Urinary bladder (tissue), 4 donors: ENCODE measurements at places on chromosomes 6 and 20. TPM values are rescaled to one million over a fixed set of nuclear protein-coding genes. Genes with fewer than 3 reads are reported as not detected.

The POM121L2 gene
- polyA plus RNA-seq = 0.03 TPM

The CDSN gene
- not detected for polyA plus RNA-seq

- DNase-seq = no peak
Measured at GRCh38 chr6:139236105-139236504, 55.7 kb downstream of the TXLNB start.

DNA sequence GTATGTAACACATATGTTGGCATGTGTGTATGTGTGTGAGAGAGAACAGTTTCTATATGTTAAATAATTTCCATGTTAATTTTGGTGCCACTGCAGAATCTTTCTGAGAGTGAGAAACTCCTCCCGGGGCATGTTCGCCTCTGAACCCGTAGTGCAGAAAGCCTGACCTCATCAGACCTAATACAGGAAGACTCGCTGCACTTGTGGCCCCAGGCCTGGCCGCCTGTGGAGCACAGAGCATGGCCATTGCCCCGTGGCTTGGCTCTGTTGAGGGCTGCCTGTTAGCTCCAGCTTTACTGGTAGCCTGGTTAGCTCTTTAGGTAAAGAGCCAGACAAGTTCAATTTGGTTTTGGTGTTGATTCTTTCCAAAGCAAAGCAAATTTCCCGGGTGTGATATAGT is 25.5 kb downstream of the FARS2 start:
- DNase-seq = no peak

DNA sequence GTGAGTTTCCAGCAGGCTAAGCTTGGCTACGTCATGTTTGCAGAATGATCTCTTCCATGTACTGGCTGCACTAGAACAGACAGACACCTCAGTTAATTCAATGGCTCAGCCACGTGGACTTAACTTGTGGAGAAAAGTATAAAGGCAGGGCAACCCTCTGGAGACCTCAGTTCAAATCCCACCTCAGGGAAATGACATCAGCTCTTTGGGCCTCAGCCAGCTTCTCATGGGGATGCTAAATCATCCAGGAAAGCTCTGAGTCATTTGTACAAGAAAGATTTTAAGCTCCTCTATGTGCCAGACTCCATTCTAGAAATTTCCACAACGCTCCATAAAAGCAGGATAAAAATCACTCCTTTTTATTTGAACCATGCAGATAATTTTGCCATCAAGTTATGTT is 128.5 kb upstream of the SALL4 start:
- no peak for DNase-seq

- no peak for DNase-seq
Measured at GRCh38 chr6:149951096-149951495, 9.3 kb downstream of the ULBP2 start.

The DDX43 gene
- polyA plus RNA-seq = 1.3 TPM

DNA sequence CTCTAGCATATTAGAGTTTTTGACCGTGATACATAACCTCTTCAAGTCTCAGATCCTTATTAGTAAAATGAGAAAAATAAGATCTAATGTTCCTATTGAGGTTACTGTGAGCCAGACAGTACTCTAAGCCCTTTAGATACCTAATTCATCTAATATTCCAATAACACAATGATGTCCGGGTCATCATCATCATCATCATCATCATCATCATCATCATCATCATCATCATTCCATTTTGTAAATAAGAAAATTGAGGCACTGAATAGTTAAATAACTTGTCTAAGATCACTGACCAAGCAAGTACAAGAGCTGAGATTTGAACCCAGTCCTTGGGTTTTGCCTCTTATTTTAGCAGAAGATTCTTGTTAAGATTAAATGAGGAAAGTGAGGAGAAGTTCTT is 643.0 kb downstream of the HDGFL1 start:
- no peak for DNase-seq

DNA sequence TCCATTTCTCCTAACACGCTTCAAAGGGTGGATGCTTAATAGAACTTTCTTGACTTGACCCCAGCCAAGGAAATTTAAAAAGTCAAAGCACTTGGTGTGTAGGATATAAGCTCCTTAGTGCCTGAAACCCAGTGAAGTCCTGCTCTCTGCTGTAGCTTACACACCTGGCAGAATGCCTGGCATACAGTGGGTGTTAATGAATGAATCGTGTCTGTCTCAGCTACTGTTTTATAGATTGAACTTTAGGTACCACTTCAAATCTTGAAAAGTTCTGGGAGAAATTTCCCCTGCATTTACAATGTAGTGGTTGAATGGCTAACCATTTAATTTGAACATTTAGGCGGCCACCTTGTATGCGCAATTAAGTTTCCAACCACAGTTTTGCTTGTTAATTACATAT is 70.5 kb upstream of the ZNF217 start:
- DNase-seq = no peak

- peak; percentile 29 for DNase-seq
Measured at GRCh38 chr20:45016089-45016671, 49.9 kb downstream of the STK4 start.

- no peak for DNase-seq
Measured at GRCh38 chr20:51128198-51128597, 105.3 kb upstream of the KCNG1 start.

The ZSCAN26 gene
- 15.5 TPM for polyA plus RNA-seq

The LY86 gene
- 3.9 TPM for polyA plus RNA-seq

The RAMACL gene
- 0.37 TPM for polyA plus RNA-seq

- no peak for DNase-seq
Measured at GRCh38 chr6:52041134-52041533, 46.3 kb downstream of the PKHD1 start.

DNA sequence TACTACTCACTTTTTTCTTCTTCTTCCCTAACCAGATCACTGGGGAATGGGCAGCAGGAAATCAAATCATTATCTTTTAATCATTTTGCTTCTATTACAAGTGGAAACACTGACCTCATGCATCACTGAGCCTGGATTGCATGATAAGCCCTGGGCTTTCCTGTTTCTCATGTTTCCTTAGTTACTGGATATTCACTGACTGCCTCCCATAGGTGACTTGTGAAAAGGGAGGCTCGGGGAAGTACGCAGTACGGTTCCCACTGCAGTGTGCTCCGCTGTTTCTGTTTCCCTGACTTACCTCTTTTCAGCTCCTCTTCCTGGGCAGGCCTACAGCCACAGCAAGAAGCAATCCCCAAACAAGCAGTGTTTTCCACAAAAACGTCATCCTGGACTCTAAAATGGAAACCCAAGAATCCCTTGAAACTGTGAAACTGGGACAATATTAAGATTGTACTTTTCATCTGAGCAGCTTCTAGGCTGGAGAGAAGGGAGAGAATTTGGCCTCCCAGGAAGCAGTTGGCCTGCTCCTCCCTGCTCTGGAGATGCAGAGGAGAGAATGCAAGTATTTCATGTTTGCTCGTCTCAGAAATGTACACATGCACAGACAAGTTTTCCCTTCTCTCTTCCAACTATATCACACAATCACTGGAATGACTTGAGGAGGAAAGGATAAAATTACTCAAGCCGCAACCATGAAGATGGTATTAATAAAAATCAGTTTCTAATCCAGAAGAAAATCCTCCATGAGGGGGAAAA is 13.1 kb downstream of the BTNL2 start:
- DNase-seq = peak; percentile 72

- no peak for DNase-seq
Measured at GRCh38 chr6:27605401-27606342, 132.8 kb upstream of the ZNF184 start.

The TTK gene
- polyA plus RNA-seq = 0.23 TPM

DNA sequence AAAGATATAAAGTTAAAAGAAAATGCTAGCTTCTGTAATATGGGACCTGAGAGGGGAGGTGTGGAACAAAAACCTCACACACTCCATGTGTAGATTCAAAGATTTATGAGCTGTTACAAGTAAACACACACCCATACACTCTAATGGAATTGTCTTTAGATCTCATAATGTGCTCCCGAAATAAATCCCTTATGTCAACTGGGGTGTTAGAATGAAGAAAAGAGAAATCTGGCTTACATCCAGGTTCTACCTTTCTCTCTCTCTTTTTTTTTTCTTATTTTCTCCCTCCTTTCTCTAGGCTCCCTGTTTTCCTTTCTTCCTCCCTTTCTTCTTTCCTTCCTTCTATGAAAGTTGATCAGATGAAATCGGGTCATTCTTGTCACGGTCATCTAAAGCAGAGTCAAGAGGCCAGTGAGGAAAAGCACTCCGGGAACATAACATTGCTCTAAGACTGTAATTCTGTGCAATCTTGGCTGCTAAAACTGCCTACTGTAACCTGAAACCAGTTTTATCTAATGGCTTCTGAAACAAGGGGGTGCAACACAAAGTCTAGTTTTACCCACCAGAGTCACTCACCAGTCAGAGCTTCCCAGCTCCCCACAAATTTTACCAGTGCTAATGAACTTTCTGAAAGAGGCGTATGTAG is 68.3 kb upstream of the BTBD3 start:
- DNase-seq = no peak

The SIRPD gene
- polyA plus RNA-seq = 0.53 TPM

- DNase-seq = no peak
Measured at GRCh38 chr20:41639630-41640029, 21.5 kb upstream of the CHD6 start.

DNA sequence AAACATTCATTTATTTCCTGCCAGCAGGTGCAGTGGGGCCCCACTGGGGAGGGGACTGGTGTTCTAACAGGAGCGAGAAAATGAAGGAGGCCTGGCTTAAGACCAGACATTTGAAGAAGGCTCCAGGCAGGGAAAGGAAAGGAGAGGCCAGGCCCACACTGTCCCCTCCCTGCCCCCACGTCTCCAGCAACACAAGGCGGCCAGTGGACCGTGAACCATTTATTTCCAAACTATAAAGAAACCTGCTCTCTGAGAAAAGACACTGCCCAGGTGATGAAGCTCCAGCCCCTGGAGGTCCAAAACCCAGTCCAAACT is 41.4 kb upstream of the CDH22 start:
- no peak for DNase-seq

- no peak for DNase-seq
Measured at GRCh38 chr20:21517566-21518277, 3.9 kb upstream of the NKX2-2 start.

The ZNF341 gene
- polyA plus RNA-seq = 3.1 TPM

- DNase-seq = no peak
Measured at GRCh38 chr20:32285621-32286371, 8.3 kb downstream of the KIF3B start.

- no peak for DNase-seq
Measured at GRCh38 chr20:36435592-36436541, 105.5 kb upstream of the MYL9 start.

GRCh38 chr6:107264357-107264840 is 149.1 kb upstream of the BEND3 start:
- no peak for DNase-seq

DNA sequence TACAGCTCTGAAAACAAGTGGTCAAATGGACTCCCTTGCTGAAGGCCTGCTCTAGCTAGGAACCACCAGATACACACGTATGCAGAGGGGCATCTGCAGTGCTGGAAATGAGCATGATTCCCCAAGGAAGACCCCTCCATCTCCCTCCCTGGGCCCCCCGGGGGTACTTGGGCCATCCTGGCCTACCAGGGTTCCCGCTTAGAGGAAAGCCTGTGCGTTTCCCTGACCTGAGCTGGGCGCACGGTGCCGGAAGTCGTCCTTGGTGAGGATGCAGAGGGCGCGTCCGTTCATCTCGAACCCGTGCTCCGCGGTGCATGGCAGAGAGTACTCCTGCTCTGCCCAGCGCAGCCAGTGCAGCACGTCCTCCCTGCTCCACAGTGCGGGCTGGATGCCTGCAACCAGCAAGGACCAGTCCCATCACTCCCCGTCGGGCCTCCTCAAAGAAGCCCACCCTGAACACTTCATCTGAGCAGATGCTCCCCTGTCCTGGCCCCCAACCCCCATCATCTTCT is 11.8 kb downstream of the ETV7 start:
- DNase-seq = no peak

- no peak for DNase-seq
Measured at GRCh38 chr20:2123720-2124119, 22.1 kb downstream of the STK35 start.

The PM20D2 gene
- polyA plus RNA-seq = 16.1 TPM

DNA sequence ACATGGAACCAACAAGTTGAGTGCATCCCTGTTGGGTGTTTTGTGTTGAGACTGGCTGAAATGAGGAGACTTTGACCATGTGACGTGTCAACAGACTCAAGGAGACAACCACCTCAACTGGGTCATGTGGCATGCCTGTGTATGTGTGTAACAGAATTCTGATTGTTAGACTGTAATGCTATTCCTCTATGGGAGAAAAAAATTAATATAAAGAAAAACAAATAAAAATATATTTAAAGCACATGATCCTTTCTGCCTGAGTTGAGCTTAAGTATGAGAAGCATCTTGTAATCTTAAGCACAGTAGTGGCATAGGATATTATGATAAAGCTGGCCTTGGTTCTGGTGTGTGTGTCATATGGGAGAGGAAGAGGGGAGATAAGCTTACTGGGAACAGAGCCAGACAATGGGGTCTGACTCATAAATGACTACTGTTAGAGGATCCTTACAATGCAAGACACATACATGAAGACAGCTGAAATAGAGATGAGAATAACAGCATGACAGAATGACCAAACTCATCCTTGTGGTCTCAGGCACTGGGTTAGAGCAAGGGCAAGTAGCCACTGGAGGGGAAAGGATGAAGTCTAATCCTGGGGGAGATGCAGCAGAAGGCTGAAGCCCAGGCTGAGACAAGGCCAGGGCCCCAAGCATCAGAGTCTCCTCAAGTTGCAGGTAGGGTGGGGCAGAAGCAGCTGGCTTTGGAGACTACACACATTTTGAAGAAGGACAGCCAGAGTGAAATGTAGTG is 9.2 kb downstream of the TP53INP2 start:
- no peak for DNase-seq

GRCh38 chr6:36722879-36723278 is 25.3 kb downstream of the RAB44 start:
- DNase-seq = no peak

GRCh38 chr6:64477391-64477790 is 841.8 kb downstream of the PHF3 start:
- DNase-seq = no peak

The ADA gene
- 6.5 TPM for polyA plus RNA-seq

GRCh38 chr20:64214113-64214512 is 41.4 kb upstream of the PCMTD2 start:
- no peak for DNase-seq

GRCh38 chr20:34607066-34607465 is 48.5 kb downstream of the MAP1LC3A start:
- DNase-seq = no peak

GRCh38 chr20:33112547-33113386 is 33.3 kb downstream of the BPIFB4 start:
- DNase-seq = no peak

GRCh38 chr6:140879946-140880345 is 1252.8 kb upstream of the GJE1 start:
- DNase-seq = no peak

The LY6G6D gene
- 1.7 TPM for polyA plus RNA-seq

GRCh38 chr6:75305573-75305972 is 21.0 kb upstream of the TMEM30A start:
- DNase-seq = no peak

The DSN1 gene
- polyA plus RNA-seq = 6.8 TPM

- no peak for DNase-seq
Measured at GRCh38 chr6:169241688-169242350, 11.8 kb downstream of the THBS2 start.

GRCh38 chr6:8739454-8739853 is 304.1 kb upstream of the SLC35B3 start:
- no peak for DNase-seq

The HRH3 gene
- polyA plus RNA-seq = 0.10 TPM

The WFDC2 gene
- polyA plus RNA-seq = 430 TPM

- no peak for DNase-seq
Measured at GRCh38 chr20:63363013-63363957, 2.1 kb upstream of the CHRNA4 start.

The SRF gene
- 116 TPM for polyA plus RNA-seq

The PTCHD4 gene
- 0.03 TPM for polyA plus RNA-seq

- DNase-seq = no peak
Measured at GRCh38 chr6:168440520-168441433, at the start of gene SMOC2. SMOC2 (plus strand) TSS chr6:168441184; CDS start chr6:168441371, 187 bp downstream.

- DNase-seq = no peak
Measured at GRCh38 chr6:6695625-6696276, 107.2 kb downstream of the LY86 start.
